ENCODE measurements at places on chromosomes 2 and 18. TPM values are rescaled to one million over a fixed set of nuclear protein-coding genes. Genes with fewer than 3 reads are reported as not detected.

DNA sequence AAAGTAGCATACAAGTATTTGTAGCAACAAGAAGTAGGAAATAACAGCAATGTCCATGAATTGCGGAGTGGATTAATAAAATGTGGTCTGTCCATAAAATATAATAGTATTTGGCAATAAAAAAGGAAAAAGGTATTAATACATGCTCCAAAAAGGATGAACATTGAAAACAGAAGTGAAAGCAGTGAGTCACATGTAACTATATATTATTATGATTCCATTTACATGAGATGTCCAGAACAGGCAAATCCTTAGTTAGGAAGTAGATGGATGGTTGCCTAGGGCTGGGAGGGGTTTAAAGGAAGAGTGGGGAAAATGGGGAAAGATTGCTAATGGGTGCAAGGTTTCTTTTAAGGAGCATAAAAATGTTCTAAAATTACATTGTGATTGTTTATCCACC lies 44.5 kb downstream of the CCDC74A start:
- DNase-seq: no peak

- no peak for DNase-seq
Observed at GRCh38 chr2:64283641-64284361, 139.6 kb upstream of the PELI1 start.

GRCh38 chr18:38693104-38693503 lies 1127.5 kb upstream of the CELF4 start:
- no peak for DNase-seq

DNA sequence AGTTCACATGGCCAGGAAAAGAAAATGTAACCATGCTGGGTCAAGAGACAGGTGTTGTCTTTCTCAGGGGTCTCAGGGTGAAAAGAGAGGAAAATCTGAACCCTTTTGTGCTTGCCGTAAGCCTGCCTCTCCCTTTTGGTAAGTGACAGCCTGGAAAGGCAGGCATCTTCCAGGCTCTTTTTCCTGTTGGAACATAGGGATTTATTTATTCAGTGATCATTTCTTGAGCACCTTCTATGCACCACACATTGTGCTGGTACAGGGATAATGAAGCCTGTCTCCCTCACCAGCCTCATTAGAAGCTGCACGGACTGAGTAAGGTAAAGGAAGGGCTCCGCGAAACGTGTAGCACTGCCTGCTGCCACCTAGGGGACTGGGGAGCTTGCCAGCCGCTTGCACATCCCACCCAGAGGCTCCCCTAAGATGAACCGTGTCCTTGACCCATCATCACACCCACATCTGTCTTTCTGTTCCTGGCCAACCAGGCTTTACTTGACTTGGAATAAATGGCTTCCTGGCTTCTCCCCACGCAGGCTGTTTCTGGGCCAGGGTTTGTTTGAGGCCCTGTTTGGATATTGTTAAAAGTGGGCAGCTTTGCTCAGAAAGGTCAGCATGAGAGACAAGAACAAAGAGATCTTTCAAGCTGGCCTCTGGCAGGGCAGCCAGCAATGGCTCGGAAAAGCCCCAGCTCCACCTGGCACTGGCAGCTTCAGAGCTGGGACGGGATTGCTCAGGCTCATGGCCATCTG lies 73.3 kb upstream of the MCFD2 start:
- DNase-seq: no peak

DNA sequence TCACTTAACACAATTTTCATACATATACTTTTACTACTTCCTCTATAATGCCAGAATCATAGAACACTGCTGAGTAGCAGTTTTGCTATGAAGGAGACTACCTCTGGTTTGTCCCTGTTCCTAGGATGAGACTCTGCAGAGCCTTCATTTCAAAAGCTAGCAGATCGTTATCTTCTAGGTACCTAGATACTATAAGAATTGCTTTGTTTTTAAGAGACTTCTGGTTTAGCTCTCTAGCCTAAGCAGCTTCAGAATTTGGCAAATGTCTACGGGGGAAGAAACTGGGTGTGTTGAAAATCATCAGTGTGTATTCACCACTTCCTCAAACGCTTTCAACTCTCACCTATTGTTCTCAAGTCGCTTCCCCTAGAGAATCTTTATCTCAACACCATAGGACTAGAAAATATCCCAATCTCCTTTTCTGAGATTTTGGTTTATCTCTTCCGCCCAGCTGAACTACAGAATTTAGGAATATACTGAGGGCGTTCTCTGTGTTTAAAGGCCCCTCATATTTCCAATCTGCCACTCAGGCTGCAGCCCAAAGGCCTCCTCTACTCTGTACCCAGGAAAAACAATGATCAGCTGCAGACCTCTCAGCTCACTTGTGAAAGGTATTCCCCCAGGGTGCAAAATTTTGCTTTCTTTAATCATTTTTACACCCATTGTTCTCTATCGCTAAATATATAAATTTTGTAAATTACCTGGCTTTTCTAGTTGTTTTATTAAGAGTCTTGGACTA lies 28.7 kb downstream of the SMAD2 start:
- DNase-seq: no peak

MRO gene
- polyA plus RNA-seq: 3.1 TPM

ANKRD62 gene
- polyA plus RNA-seq: 0.03 TPM

LTBP1 gene
- polyA plus RNA-seq: 69.0 TPM

Data from renal pelvis (tissue), 12 donors.